ENCODE measurements at places on chromosomes 2 and 18.

- peak; percentile 69 for DNase-seq
Observed at GRCh38 chr2:165193178-165193777, 10.6 kb downstream of the SCN3A start.

DNA sequence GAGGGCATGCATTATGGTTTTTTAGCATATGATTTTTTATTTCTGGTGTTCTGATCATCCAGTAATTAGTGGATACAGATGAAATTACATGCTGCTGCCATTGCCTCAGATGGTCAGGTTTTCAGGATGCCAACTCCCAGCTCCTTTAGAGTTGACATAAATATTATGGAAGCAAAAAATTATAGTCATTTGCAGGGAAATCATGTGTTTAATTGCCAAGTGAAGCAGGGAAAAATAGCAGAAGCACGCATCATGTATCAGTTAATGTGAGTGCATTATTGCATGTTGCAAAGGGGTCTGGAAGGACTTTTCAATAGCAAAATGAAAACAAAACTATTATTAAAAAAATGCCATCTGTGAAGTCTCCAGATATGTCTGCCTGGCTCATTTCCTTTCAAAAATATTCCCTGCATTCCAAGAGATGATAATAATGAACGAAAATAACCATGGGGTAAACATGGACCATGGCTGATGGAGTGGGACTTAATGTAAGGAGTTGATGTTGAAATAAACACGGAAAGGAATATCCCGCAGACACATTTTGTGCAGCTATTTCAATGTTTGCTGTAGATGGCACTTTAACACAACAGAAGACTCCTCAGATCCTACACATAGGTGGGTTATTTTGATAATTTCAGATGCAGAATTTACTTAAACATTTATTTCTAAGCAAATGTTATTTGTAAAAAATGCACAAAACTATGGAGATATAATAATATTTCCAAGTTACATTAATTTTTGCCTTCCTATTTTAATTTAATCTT is 87.7 kb upstream of the DYNAP start:
- no peak for DNase-seq

- DNase-seq = no peak
Observed at GRCh38 chr2:239815671-239816070, 209.5 kb downstream of the NDUFA10 start.

- no peak for DNase-seq
Observed at GRCh38 chr2:174444761-174445160, 42.1 kb downstream of the GPR155 start.

- no peak for DNase-seq
Observed at GRCh38 chr2:29255004-29255403, 139.8 kb downstream of the CLIP4 start.
